ENCODE measurements at places on chromosomes 6 and 20.

- peak; percentile 43 for DNase-seq
Observed at GRCh38 chr6:141874930-141875602, 257.7 kb upstream of the GJE1 start.

DNA sequence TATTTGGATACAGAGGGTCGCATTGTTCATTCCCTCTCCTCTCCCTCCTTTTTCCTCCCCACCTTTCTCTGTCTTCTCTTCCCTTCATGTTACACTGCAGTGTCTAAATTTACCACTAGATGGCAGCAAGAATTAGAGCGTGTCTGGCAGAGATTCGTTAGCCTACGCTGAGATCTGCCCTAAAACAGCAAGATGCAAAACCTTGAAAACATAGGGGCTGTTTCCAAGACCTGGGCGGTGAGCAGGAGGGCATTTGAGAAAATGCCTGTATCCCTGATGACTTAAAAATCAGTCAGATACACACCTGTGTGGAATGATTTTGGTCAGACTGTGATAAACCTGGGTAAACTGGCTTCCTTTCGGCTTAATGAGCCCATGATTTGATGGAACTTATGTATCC lies 101.5 kb upstream of the ISM1 start:
- DNase-seq = peak; percentile 54

GRCh38 chr6:78492351-78493017 lies 374.9 kb upstream of the IRAK1BP1 start:
- DNase-seq = peak; percentile 5

- DNase-seq = no peak
Observed at GRCh38 chr6:40936818-40937251, 102.2 kb downstream of the UNC5CL start.

DNA sequence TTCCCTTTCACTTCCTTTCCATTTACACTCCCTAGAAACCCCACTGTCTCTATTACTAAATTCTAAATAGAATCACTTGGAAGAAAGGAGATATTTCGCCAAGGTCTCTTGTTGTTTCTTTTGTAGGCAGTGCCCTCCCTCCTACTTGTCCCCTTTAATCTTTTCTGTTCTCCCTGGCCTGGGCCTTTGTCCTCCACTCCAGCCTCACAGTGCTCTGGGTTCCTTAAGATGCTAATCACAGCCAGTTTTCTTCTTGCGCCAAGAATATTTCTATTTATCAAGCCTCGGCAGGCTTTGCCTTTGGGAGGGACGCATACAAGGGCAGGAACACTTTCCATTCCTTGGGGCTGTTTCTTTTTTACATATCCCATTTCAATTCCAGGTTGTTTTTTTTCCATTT lies 520.6 kb upstream of the CHD6 start:
- no peak for DNase-seq

- no peak for DNase-seq
Observed at GRCh38 chr20:4896971-4897497, 104.3 kb downstream of the SLC23A2 start.

DNA sequence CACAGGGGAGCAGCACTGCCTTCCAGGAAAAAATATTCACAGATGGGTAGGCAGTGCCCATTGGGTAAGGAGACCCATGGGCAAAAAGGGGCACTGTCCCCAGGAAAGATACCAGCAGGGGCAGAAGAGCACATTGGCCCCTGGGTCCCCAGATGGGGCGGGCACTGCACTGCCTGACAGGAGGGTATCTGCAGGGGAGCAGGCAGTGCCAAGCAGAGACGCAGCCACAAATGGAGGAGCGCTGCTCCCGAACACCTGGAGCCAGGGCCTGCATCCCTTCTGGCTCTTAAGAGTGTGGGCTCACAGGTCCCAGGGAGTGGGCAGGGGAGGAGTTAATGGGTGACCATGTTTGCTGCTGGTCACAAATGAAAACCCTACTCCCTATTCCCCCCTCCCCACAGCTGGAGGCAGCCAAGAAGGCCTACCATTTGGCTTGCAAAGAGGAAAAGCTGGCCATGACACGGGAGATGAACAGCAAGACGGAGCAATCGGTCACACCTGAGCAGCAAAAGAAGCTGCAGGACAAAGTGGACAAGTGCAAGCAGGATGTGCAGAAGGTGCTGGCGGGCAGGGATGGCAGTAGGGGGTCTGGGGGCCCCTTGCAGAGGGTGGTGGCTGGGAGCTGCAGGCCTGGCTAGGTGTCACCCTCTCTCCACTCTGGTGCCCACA lies 27.0 kb downstream of the SPDEF start:
- no peak for DNase-seq

GRCh38 chr20:36065427-36065998 lies 89.0 kb upstream of the EPB41L1 start:
- no peak for DNase-seq

- no peak for DNase-seq
Observed at GRCh38 chr6:119390247-119390793, 40.8 kb upstream of the MAN1A1 start.

GRCh38 chr6:33698494-33698893 lies 13.0 kb downstream of the UQCC2 start:
- DNase-seq = no peak

GRCh38 chr6:31441365-31442267 lies 38.2 kb downstream of the MICA start:
- peak; percentile 52 for DNase-seq

GRCh38 chr20:3072530-3073250 lies 1.3 kb downstream of the OXT start:
- DNase-seq = no peak

DNA sequence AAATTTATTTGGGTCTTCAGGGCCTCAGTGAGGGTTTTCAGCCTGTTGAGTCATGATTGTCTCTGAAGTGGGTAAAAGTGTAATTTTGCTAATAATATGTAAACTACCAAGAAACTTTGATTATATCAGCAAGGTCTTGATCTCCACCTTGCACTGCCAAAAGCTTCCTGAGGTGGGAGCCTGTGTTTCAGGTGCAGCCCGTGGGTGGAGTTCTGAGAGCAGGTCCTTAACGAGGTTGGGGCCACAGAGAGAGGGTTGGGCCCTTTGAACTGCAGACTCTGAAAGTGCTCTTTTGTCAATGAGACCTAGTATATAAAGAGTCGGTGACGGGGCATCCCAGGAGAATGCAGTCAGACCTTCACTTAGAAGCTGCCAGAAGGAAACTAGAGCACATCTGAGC lies 129.7 kb upstream of the MAP3K4 start:
- no peak for DNase-seq

DNA sequence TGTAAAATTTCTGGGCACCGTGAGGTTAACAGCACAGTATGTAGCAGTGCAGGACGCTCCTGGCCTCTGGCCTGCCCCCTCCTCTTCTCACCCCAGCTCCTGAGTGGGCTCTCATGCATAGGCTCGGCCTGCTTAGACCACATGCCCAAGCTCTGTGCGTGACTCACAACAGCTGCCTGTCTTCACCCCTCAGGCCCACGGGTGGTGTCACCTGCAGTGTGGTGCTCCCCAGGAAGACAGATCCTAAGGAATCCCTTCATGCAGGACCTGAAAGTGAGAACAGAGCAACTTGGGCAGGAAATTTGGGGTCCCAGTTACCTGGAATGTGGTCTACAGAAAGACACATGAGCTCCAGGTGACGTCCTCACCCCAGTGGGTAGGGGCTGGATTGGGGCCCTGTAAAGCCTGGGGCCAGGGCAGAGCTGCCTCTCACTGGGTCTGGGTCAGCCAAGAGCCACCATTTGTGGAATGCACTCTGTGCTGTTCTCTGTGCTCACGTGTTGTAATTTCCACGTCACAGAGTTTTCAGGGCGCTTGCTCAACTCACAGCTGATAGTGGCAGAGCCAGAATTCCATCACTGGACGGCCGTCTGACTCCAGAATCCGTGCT lies 37.0 kb upstream of the PXDC1 start:
- no peak for DNase-seq

GRCh38 chr6:380234-381218 lies 11.0 kb upstream of the IRF4 start:
- DNase-seq = no peak

- no peak for DNase-seq
Observed at GRCh38 chr20:21234806-21235483, 68.2 kb upstream of the XRN2 start.

DNA sequence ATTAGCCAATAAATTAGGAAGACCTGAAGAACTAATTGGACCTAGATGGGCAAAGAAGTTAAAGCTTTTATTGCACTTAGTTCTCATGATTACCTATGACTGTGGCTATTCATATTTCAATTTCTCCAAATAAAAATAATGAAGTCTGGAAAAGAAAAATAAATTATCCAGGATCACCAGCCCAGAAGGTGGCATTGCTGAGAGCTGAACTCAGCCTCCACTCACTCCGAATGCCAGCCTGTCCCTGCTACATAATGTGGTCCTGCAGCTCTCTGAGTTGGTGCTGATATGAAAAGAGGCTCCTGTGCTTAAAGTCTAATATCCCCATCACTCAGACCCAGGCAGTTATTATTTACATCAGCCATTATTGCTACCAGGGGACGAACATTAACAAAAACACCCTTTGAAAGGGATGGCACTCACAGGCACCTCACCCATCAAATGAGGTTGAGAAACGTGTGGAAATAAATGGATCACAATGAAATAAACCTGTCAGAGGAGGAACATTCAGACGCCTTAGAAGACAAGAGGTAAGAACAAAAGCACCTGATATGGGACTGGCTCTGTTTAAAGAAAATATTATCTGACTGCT lies 649.7 kb upstream of the CHD6 start:
- DNase-seq = no peak

GRCh38 chr6:92174398-92175073 lies 1244.8 kb downstream of the EPHA7 start:
- no peak for DNase-seq

GRCh38 chr20:4763723-4764510 lies 42.2 kb downstream of the PRND start:
- no peak for DNase-seq

DNA sequence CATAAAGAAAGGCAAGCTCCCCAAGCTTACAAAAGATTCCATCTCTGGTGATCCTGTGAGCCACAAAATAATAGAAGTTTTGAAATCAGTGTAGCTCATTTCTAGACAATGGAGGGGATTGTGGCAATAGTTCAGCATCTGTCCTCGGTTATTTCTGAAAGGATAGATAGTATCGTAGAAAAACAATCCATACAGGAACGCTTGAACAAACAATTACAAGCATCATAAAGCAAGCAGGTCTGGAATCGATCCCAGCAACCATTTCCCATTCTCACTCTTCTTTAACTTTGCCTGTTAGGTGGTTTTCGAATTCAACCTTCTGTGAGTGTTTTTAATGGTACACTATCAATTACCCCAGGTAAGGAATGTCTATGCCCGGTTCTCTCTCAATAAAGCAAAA lies 931.1 kb downstream of the KIF16B start:
- no peak for DNase-seq

- DNase-seq = no peak
Observed at GRCh38 chr6:170209354-170210025, 81.4 kb downstream of the DLL1 start.

DNA sequence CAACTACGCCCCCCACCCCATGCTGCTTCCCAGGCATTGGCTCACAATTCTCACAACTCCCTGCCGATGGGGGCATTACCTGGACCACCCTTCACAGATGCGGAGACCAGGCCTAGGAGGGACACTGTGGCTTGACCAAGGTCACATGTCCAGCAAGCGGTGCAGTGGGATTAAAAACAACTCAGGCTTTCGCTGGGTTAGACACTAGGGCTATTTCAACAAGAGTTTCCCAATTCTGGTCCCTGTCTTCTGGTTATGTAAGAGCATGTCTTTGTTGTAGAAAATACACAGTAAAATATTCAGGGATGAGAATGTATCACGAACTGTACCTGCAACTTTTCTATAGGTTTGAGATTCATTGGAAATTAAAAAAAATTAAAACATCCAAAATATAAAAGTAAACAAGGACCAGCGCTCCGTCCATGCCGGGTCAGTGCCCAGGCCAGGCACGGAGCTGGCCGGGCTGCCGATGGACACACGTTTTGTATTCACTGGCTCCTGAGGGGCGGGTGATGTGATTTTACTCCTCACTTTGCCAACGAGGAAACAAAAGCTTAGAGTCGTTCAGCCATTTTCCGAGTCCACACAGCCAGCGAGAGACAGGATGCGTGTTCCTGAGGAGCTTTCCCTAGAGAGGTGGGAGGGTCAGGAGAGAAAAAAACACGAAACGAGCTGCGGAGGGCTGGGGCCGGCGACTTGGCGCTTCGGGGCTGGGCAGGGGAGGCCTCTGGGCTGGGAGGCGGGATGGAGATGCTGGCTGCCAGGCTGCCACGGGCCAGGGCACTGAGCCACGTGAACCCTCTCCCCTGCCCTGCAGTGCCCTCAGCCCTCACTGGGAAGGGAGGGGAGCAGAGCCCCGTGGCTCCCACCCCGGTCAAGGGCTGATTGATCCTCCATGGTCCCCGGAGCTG lies 17.1 kb upstream of the VSTM2L start:
- no peak for DNase-seq

DNA sequence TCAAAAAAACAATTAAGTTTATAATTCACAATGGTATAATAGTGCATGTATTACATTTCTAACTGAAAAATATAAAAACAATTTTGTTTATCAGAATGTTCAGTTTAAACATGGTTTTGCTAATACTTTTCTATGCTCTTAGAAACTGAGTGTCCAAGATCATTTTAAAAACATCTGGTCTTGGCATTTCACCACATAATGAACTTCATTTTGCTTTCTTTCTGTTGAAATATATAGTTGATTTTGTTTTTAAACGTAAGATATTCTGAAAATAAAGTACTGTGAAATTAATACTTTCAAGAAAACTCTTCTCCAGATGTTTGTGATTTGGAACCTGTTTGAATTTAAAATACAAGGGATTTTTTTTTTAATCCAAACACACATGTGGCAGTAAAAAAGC lies 264.4 kb downstream of the COL12A1 start:
- peak; percentile 36 for DNase-seq
